Transverse colon (tissue), 4 donors: ENCODE measurements at places on chromosomes 3 and 15.
A peak's percentile ranks its signal among the peaks of the same experiment; 100 is the strongest.

GRCh38 chr3:172203522-172204258, 164.3 kb downstream of the FNDC3B start:
- no peak for DNase-seq

GRCh38 chr3:42826141-42826540, 16.9 kb downstream of the ACKR2 start:
- no peak for DNase-seq

- no peak for DNase-seq
Observed at GRCh38 chr3:164620423-164620822, 457.9 kb downstream of the SI start.

DNA sequence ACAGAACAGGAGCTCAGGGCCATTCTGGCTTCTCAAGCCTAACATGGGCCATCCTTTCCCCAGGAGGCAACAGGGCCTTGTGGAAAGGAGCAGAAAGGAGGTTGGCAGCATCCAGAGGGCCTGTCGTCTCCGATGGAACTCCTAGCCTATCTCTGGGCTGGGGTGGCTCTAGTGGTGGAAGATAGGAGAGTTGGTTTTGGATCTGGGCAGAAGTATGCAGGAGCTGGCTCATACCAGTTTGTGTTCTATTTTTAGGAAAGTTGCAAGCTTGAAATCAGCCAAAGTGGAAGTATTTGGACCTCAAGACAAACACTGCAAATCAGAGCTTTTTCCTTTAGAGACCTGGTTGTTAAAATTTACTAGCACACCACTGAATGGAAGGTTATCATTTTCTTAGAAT, 35.4 kb upstream of the XCR1 start:
- no peak for DNase-seq

- DNase-seq, result no peak
Observed at GRCh38 chr3:128619146-128619890, 31.3 kb downstream of the RPN1 start.

DNA sequence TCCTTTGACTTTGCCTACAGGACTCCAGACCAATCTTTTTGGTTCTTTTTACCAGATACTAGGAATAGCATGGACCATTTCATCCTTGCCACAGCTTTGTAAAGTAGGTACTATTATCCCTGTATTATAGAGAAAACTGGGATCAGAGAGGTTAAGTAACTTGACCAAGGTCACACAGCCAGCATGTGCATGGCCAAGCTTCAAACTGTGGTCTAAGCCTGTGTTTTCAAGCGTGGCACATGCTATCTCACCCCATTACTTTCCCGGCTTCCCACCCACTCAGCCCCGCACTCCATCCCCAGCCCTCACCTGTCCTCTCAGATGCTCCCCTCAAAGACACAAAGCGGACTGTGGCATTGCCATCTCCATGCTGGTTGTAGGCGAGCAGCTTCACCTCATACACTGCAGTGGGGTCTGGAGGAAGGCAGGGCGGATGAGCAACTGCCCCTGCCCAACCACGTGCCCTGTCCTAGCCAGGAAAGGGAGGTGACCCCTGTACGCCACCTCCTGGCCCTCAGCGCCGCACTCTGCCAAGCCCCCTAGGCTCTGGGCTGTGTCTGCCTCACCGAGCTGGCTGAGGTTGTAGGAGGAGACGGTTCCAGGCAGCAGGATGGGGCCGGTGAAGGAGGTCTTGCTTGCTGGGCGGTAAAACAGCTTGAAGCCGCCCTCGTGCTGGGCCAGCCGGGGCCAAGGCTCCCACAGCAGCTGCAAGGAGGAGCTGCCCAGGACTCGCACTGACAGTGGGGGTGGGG, 25.7 kb downstream of the RNU5B-1 start:
- DNase-seq, result no peak

DNA sequence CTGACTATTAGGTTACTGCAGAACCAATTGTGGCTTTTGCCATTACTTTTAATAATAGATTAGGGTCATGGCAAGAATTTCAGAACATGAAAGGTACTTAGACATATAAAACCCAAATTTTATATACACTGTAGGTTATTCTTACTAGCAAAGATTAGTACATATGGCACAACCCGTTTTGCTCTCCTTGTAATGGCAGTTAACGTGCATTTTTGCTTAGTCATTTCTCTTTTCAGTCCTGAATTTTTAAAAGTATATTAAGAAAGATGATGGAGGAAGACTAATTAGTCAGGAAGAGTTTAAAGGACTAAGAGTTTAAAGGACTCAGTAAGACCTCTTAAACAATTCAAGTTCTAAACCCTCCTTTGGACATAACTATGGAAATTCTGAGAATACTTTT, 114.0 kb downstream of the PEAK1 start:
- no peak for DNase-seq

DNA sequence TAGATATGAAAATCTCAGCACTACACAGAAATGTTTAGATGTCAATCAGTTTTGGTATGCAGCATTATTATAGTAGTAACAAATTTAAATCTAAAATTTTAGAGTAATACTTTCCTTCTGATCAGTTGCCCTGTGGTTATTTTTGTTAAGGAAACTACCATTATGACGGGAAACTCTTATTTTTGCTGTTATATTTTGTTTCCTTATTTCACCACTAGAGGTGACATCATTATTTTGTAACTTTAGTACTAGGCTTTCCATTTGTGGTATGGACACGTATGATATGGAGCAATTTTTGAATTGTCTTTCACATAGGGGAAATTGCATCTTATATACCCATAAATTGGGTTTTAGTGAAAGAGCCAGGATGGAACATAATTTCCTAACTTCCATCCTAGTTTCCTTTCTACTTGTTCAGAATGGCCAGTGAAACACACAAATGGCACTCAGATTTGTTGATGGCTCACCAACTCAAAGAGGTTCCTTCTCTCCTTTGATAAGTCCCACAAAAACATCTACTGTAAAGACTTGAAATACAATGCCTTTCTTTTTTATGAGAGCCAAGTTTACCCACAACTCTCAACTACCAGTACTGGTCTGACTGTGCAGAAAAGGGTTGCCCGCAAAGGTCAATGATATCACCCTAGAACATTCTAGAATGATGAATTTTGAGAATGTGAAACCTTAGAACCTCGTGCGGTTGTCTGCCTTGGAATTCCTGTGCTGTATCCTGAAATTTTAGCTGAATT, 19.4 kb upstream of the PPP4R2 start:
- no peak for DNase-seq

GRCh38 chr3:126131881-126132750, 48.2 kb upstream of the SLC41A3 start:
- DNase-seq, result peak; percentile 4

- no peak for DNase-seq
Observed at GRCh38 chr3:195540027-195540426, 3.1 kb downstream of the PPP1R2 start.

- no peak for DNase-seq
Observed at GRCh38 chr3:175818811-175819464, 959.8 kb downstream of the NAALADL2 start.

DNA sequence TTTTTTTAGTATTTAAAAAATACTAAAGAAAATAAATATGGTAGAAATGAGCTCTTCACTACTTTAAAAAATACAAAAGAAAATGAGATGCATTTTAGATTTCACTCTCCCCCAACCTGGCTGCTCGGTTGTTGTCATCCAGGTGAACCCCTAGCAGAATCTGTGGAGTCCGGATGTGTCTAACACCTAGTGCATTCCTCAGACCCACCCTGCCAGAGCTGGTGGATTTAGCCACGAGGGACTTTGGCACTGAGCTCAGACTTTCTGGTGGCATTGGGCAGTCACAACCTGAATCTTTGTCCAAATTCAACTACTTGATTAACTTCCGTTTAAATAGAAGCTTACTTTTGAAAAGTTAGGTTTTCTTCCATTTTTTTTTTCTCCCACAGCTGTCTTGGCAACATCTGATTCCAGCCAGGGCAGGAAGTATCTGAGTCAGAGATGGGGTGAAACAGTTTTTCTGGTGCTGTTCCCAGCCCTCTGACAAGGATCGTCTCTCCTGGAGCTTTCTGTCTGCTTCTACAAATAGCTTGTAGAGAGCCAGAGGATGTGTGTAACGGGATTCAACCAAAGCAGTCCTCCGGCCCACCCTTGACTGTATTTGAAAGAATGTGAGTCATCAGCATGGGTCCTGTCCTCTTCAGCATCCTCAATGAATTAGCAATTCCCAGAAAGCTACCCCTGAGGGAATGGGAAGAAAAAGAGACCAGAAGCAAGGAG, 301.8 kb upstream of the MCTP2 start:
- DNase-seq, result peak; percentile 14

- DNase-seq, result no peak
Observed at GRCh38 chr3:161082063-161082462, 23.1 kb downstream of the B3GALNT1 start.

DNA sequence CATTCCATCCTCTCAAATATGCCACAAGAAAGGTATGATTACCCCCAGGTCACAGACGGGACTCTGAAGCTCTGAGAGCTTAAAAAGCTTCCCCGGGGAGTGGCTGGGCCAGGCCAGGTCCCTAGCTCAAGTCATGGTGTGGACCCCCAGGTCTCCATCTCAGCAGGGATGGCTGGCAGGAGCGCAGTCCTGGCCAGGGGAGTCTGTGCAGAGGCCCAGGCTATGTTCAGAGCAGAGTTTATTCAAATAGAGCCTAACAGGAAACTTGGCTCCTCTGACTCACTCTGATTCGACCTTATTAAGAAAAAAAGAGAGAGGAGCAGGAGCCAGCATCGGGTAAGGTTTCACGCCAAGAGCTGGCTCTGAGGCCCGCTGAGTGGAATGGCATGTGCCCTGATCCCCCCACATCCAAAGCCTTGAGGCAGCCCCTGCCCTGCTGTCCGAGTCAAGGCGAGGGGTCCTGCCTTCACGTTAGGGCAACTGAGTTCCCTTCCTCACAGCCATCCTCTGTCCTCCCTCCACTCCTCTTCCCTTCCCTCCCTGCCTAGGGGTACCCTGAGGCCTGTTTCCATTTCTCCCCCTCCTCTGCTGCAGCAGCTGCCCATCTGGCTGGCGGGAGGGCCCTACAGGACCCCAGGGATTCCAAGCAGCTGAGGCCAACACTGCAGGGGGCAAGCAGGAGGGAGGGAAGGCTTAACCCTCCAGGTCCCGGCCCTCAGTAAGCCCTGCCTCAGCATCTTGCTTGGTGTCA, 1.9 kb upstream of the LOXL1 start:
- DNase-seq, result no peak

DNA sequence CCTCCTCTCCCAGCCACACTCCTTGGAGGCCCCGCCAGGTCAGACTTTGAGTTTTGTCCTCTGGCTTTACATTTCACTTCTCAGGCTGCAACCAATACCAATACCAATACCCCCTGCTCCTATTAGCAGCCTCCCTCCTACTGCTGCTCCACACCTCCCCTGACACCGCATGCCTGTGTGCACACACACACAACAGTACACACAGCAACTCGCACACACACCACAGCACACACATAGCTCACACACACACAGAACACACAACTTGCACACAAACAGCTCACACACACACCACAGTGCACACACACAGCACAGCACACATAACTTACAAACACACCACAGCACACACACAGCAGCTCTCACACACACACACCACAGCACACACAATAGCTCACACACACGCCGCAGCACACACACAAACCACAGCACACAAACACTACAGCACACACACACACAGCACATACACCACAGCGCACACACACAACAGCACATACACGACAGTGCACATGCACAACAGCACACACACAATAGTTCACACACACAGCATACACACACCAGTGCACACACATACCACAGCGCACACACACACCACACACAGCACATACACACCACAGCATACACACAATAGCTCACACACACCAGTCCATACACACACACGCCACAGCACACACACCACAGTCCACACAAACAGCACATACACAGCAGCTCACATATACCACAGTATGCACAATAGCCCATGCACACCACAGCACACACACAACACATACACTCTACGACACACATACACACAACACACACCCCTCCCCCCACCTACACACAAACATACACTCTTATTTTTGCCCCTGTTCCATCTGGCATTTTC, 204.7 kb downstream of the UACA start:
- no peak for DNase-seq

- no peak for DNase-seq
Observed at GRCh38 chr3:97235611-97236315, 421.4 kb downstream of the EPHA6 start.

DNA sequence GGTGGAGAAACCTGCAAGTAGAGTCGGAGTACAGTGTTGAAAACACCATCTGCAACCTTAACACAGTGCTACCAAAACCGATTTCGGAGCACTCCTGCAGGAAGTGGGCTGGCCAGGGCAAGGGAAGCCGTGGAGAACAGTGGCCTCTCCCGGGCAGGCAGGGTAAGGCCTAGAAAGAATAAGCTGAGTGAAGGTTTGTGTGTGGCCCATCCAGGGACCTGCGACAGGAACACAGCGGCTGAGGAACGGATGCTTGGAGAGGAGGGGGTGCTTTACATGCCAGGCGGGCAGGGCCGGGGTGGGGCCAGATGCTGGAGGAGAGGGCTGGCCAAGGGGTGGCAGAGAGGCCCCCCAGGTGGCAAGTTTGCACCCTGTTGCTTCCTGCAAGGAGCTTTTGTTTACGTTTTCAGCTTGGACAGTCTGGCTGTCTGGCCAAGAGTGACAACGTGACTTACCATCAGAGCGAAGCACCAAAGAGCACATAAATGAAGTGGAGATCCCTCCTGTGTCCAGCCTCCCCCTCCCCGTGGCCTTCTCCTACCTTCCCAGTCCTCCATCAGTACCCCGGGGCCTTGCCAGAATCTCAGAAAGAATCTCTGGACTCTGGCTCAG, 156.5 kb downstream of the PGPEP1L start:
- peak; percentile 82 for DNase-seq

DNA sequence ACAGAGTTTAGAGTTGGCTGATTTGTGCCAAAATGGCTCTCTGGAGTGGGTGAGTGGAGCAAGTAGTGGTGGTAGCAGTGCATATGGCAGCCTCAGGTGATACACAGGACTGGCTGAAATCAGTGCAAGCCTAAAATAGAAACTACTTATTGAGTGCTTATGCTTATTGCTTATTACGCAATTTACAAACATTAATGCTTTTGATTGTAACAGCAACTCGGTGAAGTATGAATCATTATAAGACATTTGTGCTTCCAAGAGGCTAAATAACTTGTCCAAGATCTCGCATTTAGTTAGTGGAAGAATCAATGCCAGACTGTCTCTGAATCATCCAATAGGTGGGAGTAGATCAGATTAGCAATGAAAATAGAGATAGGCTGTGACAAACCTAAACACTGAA, 353.8 kb downstream of the NAALADL2 start:
- DNase-seq, result no peak

DNA sequence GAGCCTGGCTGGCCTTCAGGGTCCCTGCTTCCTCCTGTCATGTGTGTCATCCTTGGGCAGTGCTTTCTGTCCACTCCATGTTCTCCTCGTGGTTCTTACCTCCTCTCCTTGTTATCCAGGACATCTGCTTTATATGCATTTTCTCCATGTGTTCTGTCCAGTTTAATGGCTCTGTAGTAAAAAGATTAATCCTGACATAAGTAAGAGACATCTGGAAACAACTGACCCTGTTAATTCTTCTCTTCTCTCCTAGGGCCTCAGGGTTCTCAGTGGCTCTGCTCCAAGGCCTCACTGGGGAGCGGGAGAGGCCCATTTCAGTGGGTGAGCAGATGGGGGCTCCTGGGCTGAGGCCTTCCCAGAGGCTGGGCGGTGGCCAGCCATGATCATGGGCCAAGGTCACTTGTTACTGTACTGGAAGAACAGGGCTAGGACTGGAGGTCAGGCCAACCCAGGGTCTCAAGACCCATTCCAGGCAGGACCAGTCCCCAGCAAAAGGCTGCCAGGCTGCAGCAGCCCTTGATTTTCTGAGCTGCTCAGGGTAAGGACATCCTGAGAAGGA, 20.2 kb upstream of the CDCP1 start:
- no peak for DNase-seq
